Activated T-helper 1 cell treated with anti-CD3 and anti-CD28 coated beads, Interleukin-12 subunit alpha, Interleukin-12 subunit beta, Interleukin-2, Interleukin-4 antibody, amounts not matched to agents 30 ng/mL and 10 ng/mL and 1 ng/mL, durations not matched to agents 14 hours and 24 hours and 36 hours (primary cell): ENCODE measurements at places on chromosomes 16 and 17. TPM values are rescaled to one million over a fixed set of nuclear protein-coding genes. Genes with fewer than 3 reads are reported as not detected.
A peak's percentile ranks its signal among the peaks of the same experiment; 100 is the strongest.

- DNase-seq = no peak
- H3K4me1 ChIP-seq = peaks cover 11% of the 10 kb centered on the region
These were observed 3.1 kb upstream of the CCDC42 start for GRCh38 chr17:8747742-8748141.

GRCh38 chr16:26594666-26595065 is 472.1 kb upstream of the C16orf82 start:
- H3K4me3 ChIP-seq = peak overlapping the region; percentile 45
- H3K4me1 ChIP-seq = peaks cover 74% of the 10 kb centered on the region
- no peak for DNase-seq
- H3K27ac ChIP-seq = peak overlapping the region; percentile 37

DNA sequence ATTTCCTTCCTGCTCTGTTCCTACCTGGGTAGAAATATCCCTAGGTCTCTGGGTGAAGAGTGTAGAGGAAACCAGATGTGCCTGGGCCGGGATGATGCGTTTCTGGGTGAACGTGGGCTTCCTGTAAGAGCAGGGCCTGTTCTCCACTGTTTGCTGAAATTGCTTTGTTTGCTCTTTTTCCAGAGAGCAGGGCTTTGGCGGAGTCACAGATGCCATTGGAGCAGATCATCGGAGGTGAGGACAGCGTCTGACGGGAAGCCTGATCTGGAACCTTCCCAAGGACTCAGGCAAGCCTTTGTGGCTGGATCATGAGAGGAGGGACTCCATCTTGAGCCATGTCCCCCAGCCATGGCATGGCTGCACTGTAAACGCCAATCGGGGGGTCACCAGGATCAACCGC is 15.4 kb downstream of the DHODH start:
- no peak overlapping the region for H3K27ac ChIP-seq
- peaks cover 20% of the 10 kb centered on the region for H3K36me3 ChIP-seq
- H3K4me1 ChIP-seq = no peaks in the 10 kb centered on the region
- no peaks in the 10 kb centered on the region for H3K27me3 ChIP-seq
- no peak for DNase-seq

- H3K4me1 ChIP-seq = peaks cover 16% of the 10 kb centered on the region
- H3K4me3 ChIP-seq = no peak overlapping the region
- no peaks in the 10 kb centered on the region for H3K36me3 ChIP-seq
These were observed 32.8 kb upstream of the ETV4 start for GRCh38 chr17:43578699-43579565.

MIEF2 gene
- total RNA-seq = 5.8 and 7.0 TPM in 2 replicates

CRHR1 gene
- not detected in 2 replicates for total RNA-seq

SENP3 gene
- total RNA-seq = 102 and 104 TPM in 2 replicates
